ENCODE measurements at places on chromosomes 6 and 20. TPM values are rescaled to one million over a fixed set of nuclear protein-coding genes. Genes with fewer than 3 reads are reported as not detected.

Gene PPP1R14C
- total RNA-seq: 129 TPM

Gene OXT
- total RNA-seq: 0.54 TPM

DNA sequence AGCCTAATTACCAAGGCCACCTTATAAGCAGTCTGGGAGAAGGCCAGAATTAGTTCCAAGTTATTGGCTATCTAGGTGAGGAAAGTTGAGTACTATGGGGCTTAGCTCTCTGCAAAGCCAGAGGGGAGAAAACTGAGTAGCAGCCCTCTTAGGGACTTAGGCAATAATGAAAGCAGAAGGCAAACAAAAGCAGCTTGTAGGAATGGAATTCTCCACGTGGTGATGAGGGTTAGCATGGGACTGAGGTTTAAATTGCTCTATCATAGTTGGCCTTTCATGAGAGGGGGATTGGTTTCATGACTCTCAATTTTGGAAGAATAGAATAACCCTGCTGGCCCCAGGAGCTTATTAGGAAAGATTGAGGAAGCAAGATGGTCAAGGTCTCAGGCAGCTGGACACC is 7.0 kb upstream of the UBE2J1 start:
- no peak for DNase-seq

- DNase-seq: no peak
These were observed 34.6 kb upstream of the TMEM244 start for GRCh38 chr6:129895692-129896091.

DNA sequence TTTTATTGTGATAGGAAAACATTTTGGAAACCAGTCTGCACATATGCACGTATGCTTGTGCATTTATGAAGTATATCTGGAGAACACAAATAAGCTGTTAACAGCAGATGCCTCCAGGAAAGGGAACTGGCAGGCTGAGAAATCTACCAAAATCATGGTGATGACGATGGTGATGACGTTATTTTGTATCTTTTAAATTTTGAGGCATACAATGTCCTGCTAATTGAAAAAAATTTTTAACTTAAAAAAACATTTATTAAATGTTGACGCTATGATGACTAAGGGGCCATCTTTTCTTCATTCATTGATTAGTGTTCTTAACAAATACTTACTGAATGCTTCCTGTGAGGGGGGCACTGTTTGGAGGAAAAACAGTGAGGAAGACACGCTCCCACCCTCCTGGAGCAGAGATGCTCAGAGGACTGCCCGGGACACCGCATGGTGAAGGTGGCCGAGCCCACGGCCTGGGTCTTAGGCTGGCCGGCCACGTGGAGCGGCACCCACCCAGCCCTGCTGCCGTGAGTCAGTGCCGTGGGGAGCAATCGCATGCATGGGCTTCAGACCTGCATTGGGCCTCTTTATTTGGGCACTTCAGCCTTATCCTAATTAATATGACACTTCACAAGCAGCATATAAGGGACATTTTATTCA is 15.9 kb upstream of the ENTPD6 start:
- no peak for DNase-seq

DNA sequence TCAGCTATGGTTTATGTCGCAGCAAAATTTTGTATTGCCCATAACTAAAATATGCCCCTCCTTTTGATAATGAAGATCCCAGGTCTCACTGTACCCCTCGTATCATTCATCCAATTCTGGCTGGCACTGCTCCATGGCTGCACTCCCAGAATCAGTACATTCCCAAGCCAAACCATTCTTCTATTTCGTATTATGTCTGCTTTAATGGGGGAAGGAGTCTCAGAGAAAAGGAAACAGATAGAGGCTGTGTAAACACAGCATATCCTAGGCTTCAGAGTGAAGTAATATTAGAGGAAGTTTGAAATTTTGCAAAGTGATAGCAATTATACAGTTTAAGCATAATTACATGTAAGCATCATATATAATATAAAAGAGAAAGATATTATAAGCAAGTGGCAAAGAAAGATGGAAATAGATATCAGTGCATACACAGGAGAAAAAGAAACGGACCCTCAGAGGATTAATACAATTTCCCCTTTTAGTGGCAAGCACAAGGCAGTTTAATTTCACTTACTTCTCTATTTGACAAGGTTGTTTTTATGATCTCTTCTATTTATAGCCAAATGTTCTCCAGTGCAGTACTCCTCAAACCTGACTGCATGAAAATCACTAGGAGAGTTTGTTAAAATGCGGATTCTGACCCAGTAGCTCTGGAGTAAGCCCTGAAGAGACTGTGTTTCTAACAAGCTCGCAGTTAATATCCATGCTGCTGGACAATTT is 56.5 kb upstream of the TENT5A start:
- peak; percentile 71 for DNase-seq

Gene RCAN2
- total RNA-seq: 273 TPM

- no peak for DNase-seq
These were observed 59.3 kb downstream of the KIF6 start for GRCh38 chr6:39665861-39666260.

- no peak for DNase-seq
These were observed 268.9 kb downstream of the PREX1 start for GRCh38 chr20:48558906-48559305.

Gene BEND3
- total RNA-seq: 1.6 TPM

- no peak for DNase-seq
These were observed 131.2 kb upstream of the AKAP12 start for GRCh38 chr6:151108548-151108947.

GRCh38 chr6:3541006-3541585 is 84.2 kb upstream of the SLC22A23 start:
- DNase-seq: no peak

DNA sequence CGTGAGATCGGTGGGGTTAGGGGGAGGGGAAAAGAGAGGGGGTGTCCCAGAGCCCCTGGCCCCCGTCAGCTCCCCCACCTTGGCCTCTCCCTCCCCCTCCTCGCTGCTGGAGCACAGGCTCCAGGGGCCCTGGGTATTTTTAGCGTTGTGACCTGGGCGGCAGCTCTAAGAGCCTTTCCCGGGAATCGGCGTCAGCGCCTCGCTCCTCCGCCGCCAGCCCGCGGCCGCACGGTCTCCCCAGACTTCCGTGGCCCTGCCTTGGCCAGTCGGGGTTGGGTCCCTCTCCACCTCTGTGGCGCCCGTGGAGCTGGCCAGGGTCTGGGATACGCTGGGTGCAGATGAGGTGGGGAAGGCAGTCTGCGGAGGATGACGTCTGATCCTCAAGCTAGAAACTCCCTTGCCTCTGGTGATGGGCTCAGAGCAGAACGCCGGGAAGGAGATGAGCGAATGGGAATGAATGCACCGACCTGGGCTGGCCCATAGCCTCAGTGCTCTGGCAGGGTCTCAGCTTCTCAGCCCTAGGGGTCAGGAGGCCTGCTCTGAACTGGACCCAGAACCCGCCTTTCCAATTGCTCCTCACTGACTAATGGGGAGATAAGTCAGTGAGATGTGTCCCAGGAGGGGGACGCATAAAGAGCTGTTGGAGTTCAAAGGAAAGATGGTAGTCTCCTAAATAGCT is 883 bp upstream of the DBNDD2 start:
- peak; percentile 80 for DNase-seq

Gene TMC2
- total RNA-seq: 0.08 TPM

Gene MPIG6B
- 0.70 TPM for total RNA-seq
